ENCODE measurements at places on chromosomes 5 and 9.

DNA sequence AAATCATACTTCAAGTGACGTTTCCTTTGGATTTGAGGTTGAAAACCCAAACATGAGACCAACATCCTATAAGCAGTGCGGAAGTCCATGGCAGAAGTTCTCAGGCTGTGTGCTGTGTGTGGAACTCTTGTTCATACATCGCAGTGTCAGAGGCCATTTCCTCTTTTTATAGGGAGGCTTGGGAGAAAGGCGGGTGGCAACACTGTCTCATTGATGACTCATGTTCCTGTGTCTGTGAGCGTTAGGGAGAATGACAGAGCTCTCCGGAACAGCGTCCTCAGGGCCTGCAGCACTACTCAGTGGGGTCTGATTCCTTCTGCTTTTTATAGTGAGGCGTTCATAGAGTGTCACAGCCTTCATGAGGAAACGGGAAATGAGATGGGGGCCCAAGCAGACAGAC, 98.8 kb upstream of the BASP1 start:
- no peak for DNase-seq

DNA sequence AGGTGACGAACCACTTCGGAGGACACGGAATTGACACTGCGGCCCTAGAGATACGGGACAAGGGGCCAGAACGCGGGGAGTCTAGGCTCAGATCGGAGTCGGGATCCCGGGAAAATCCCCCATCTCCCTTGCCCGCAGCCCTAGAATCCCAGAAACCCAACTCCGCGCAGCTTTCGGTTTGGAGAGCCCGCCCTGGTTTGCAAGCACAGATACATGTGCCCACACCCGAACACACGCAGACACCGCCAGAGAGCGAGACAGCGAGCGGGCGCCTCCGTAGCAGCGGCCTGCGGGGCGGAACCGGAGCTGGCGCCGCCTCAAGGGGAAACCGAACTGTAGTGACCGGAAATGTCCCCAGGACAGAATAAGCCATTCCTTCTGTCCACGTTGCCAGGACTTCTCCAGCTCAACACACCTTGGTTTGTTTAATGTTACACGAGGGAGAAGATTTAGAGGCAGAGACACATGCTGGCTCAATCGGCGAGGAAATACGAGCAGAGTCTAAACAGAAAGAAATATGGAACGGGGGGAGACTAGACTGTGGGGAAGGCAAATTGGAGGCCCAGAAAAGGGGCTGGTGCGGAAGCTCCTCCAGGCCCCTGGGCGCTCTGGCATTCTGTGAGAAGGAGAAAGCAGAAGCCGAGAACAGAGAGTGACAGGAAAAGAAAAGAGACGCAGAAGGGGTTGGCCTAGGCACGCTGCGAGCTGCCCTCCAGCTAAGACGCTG, 2.9 kb upstream of the PAX5 start:
- no peak for DNase-seq

DNA sequence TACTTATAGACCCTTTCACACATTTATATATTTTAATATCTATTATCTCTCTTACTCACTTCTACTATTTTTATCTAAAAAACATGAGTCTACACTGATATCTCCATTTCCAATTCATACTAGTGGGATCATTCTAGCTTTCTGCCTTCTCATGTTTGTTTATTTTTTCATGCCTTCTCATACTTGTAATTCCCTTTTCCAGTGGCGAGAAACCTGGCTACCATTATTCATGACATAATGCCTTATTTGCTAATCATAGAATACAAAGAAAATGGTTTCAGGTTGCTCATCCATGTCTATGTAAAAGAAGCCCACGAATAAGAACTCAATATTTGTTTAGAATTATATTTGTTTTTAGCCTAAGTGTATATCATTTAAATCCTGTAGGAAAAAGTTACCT, 232.7 kb upstream of the ACTBL2 start:
- no peak for DNase-seq

DNA sequence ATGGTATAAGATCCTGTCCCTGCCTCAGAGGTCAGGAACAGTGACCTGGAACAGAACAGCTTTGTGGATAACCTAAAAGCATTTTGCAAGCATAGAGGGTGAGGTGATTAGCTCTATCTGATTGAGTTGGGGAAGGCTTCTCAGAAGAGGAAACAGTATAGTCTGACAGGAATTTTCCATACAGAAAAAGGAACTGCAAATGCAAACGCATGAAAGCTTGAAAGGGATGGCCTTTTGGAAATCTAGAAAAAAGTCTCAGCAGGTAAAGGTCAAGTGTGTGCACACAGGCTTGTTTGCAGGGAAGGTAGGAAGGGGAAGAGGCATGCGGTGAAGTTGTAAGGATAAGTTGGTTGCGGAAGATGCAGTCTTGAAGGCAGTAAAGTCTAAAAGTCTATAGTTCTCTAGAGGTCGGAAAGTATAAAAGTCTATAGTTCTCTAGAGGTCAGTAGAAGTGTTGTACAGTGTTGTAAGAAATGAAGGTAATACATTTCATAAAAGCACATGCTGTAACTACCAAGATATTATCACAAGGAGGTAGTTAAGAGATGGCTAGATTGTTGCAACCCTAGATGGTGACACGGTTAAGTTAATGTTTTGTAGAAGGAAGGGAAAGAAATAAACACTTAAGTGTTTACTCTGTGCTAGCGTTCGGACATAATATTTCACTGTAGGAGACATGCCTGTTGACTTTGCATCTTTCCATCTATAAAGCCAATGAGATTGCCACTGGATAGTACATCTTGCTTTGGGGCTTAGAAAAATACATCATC, 16.7 kb upstream of the HSPB3 start:
- no peak for DNase-seq

DNA sequence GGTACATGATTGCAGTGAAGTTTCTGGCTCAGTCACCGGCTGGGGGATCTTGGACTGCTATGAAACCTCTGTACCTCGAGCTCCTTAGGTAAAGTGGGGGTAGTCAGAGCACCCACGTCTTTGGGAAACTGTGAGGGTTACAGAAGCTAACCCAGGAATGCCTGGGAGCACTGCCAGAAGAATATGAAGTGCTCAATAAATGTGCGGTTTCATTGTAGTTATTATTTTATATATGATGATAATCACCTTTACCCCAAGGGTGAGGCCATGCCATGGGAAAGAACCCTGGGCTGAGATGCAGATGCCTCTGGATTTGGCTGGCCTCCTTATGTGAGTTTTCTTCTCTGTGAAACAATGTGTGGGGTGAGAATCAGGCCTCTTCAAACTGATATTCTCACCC, 3.7 kb downstream of the NPR3 start:
- DNase-seq, result no peak

- DNase-seq, result no peak
Measured at GRCh38 chr5:75524071-75524470, 12.4 kb downstream of the POLK start.

DNA sequence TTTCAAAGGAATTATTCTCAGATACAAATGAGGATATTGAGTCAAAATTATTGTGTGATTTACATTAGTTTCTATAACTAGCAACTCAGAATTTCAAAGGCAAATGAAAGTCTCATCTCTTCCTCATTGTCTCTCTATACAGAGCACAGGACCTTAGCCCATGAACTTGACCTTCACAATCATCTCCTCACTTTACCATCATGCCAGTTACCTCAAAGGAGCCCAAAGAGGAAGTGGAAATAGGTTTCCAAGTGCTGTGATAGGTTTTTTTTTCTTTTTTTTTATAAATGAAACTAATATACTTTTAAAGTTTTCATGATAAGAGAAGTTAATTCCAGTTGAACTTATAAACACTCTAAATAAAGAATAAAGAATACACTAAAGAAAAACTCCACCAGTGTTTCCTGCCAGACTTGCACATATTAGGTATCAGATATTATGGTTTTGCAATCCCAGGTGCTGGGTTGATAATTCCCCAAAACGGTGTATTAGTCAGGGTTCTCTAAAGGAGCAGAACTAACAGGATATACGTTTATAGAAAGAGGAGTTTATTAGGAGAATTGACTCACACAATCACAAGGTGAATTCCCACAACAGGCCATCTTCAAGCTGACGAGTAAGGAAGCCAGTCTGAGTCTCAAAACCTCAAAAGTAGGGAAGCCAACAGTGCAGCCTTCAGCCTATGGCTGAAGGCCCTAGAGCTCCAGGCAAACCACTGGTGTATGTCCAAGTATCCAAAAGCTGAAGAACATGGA, 50.1 kb upstream of the ADAMTS16 start:
- no peak for DNase-seq

DNA sequence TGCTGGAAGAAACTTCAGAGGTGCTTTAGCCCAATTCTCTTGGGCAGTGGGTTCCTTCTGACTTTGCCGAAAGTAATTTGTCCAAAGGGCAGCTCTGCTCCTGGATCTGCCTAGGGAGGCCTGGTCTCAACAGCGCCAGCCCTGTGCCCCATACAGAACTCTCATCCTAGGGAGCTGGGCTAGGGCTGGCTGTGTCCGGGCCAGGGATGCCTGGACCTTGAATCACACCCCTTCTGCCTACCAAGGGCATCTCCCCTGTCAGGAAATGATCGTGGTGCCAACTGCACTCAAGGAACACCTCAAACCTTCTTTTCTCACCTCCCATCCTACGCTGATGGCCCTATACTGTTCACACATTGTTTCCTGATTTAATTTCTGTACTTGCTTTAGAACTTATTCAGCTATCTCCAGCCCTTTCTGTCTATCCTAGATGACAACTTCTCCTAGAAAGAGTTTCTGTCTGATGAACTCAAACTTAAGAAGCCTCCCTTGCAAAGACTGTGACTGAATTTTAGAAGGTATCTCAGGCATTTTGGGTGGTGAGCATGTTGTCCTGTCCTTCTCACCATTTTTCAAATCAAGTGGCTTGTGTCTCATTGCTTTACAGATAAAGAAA, 37.4 kb upstream of the NFIB start:
- DNase-seq, result no peak

DNA sequence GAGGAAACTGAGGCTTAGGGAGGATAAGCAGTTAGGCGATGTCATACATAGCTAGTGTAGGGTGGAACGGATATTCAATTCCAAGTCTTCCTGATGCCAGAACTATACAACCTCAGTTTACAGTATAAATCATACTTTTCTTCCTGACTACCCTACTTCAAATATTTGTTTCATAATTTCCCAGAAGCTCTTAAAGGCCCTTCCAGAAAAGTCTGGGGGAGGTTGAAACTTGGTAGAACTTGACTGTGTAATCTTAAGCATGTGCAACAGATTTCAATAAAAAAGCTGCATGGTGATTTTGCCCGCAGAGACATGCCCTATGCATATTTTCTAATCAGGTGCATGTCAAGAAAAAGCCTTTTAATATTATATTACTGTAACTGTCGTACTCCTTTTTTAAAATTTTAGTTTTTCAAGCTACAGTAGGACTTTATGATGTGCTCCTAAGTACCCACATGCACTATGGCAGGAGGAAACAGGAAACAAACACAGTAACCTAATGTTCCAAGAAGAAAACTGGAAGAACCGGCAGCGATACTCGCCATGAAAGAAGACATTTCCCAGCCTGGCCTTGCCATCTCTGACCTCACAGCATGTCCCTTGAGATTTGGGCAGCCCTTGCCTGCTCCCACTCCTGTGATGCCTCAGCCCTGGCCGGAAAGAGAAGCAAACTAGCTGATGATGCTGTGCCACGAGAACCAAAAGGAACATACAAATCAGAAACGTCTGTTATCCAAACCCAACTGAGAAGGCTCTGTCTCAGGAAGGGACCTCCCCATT, 266.0 kb downstream of the EFNA5 start:
- DNase-seq, result no peak

DNA sequence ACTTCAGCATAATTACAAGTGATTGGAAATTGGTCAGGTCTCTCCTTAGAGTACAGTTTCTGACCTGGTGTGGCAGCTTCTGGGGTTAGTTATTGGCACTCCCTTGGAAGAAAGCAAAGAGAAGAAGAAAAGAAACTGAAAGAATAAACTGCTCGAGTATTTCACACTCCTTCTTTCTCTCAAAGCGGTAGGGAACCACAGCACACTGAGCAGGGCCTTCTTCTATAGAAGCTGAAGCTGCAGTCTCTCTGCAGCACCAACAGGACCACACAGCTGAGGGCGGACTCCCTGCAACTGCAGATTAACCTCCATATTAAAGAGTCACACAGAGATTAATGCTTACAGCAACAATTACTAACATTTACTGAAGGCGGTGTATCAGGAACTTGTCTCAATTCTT, 152.0 kb downstream of the TRPM6 start:
- DNase-seq, result no peak

DNA sequence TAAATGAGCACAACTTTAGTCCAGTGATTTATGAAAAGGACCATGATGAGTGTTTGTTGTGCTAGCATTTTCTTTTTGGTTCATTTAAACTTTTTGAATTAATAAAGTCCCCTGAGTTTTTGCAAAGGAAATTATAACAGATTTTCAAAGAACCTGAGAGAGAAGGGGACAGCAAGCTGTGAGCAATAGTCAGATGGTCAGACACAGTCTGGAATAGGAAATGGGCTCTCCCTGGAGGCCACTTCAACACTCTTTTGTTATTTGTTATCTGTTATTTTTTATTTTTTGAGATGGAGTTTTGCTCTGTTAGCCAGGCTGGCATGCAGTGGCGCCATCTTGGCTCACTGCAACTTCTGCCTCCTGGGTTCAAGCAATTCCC, 171.1 kb downstream of the ARHGEF28 start:
- DNase-seq, result no peak

DNA sequence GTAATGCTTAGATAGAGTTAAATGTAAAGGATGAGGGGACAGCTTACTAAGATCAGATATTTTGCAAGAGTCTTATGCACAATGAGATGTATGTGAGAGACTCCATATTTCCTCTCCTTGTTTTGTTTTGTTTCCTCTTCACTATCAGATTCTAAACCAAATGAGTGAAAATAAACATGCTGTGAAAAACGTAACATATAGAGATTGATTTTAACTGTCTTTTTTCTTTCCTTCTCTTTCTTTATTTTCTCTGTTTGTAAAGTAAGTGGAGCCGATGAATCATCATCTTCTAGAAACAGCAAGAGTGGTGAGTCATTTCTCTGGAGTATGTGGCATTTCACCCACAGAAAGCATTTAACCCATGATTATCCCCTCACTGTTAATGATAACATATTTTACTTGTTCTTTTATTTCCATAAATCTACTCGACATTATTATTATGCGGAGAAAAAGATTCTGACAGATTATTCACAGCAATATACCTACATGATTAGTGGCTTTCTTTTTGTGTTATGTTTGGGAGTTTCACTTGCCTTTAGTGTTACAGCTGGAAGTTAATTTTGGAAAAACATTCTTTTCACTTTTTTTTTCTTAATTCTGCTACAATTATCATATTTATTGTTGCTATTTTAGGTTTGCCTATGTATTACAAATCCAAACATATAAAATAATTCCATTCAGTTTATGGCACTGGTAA, 2.1 kb upstream of the ANXA1 start:
- DNase-seq, result no peak
